ENCODE measurements at places on chromosomes 5 and 9. TPM values are rescaled to one million over a fixed set of nuclear protein-coding genes. Genes with fewer than 3 reads are reported as not detected.

The NMUR2 gene
- not detected for total RNA-seq

The IL4 gene
- total RNA-seq = not detected

The MEGF10 gene
- total RNA-seq = 0.22 TPM

The NREP gene
- 31.1 TPM for total RNA-seq

The CCDC69 gene
- total RNA-seq = 2.0 TPM

The MYOZ3 gene
- total RNA-seq = not detected

The ARSI gene
- total RNA-seq = 18.1 TPM

The HSPB3 gene
- 1.8 TPM for total RNA-seq

The IL7R gene
- total RNA-seq = 4.9 TPM

The GADD45G gene
- total RNA-seq = 0.66 TPM

The HTR1A gene
- not detected for total RNA-seq

The PBX3 gene
- 42.2 TPM for total RNA-seq

The C9orf153 gene
- 0.25 TPM for total RNA-seq

The IRX2 gene
- total RNA-seq = 0.11 TPM

The OR13C2 gene
- total RNA-seq = not detected

The TRMO gene
- total RNA-seq = 18.8 TPM

The CD14 gene
- total RNA-seq = 0.11 TPM

The ZDHHC12 gene
- total RNA-seq = 29.1 TPM

The CCNB1 gene
- 133 TPM for total RNA-seq

The IL5 gene
- not detected for total RNA-seq

The PRELID2 gene
- total RNA-seq = 23.5 TPM

The SGCD gene
- total RNA-seq = 3.7 TPM

The IFNA13 gene
- not detected for total RNA-seq

The SH3GL2 gene
- 0.50 TPM for total RNA-seq

The COL5A1 gene
- total RNA-seq = 238 TPM

The ADAMTS16 gene
- total RNA-seq = 0.77 TPM

The NSD1 gene
- 47.0 TPM for total RNA-seq

The NXNL2 gene
- 8.5 TPM for total RNA-seq

The MIGA2 gene
- total RNA-seq = 26.6 TPM

The WNT8A gene
- not detected for total RNA-seq

The SHB gene
- 12.9 TPM for total RNA-seq

The DMGDH gene
- total RNA-seq = 3.6 TPM

The PFN3 gene
- not detected for total RNA-seq

The C5orf52 gene
- total RNA-seq = not detected

The GRIN1 gene
- total RNA-seq = under 0.01 TPM

The TMEM174 gene
- total RNA-seq = not detected

The SARDH gene
- total RNA-seq = 13.7 TPM

The SLC6A3 gene
- total RNA-seq = not detected

The CTSL gene
- total RNA-seq = 687 TPM

The TRIM7 gene
- total RNA-seq = 2.4 TPM

The SLC36A2 gene
- not detected for total RNA-seq
